Kidney (tissue), 22 donors: ENCODE measurements at places on chromosomes 3 and 15. TPM values are rescaled to one million over a fixed set of nuclear protein-coding genes. Genes with fewer than 3 reads are reported as not detected.

The GASK1A gene
- total RNA-seq, result 7.3 TPM

The GRM7 gene
- 0.16 TPM for total RNA-seq

The COL7A1 gene
- 13.1 TPM for total RNA-seq

The MYZAP gene
- total RNA-seq, result 3.3 TPM

The MAP6D1 gene
- total RNA-seq, result 1.5 TPM

The ARL8B gene
- 62.7 TPM for total RNA-seq

The TRH gene
- not detected for total RNA-seq

The PATL2 gene
- 2.1 TPM for total RNA-seq

DNA sequence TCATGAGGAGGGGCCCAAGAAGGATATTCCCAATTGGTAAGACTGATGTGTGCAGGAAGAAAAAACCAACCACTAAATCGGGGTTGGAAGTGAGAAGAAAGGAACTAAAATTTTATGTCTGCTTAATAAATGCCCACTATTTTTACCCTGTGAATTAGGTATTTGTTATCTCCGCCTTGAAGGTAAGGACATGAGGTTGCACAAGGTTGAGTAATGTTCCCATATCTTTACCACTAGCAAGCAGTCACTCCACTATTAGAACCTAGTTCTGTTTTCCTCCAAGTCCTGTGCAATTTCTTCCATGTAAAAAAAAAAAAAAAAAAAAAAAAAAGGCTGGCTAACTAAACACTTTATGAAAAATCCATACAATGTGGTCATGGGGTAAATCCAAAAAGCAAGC lies 318.5 kb upstream of the SLCO3A1 start:
- no peak for DNase-seq

DNA sequence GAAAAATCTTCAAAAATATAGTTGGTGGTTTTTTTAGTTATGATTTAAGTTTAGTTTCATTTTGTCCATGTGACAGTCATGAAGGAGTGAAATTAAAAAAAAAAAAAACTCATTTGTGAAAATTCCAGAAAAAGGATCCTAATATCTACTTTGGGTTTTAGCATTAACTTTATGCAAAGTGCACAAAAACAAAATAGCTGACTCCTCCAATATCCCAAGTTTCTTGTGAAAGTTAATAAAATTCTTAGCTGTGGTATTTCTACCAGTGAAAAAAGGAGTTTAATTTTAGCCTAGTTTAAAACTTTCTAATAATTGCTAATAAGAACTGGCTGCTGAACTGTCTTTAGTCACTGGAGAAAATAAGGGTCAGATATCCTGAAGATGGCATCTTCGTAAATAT lies 40.8 kb upstream of the RASA2 start:
- DNase-seq, result no peak

DNA sequence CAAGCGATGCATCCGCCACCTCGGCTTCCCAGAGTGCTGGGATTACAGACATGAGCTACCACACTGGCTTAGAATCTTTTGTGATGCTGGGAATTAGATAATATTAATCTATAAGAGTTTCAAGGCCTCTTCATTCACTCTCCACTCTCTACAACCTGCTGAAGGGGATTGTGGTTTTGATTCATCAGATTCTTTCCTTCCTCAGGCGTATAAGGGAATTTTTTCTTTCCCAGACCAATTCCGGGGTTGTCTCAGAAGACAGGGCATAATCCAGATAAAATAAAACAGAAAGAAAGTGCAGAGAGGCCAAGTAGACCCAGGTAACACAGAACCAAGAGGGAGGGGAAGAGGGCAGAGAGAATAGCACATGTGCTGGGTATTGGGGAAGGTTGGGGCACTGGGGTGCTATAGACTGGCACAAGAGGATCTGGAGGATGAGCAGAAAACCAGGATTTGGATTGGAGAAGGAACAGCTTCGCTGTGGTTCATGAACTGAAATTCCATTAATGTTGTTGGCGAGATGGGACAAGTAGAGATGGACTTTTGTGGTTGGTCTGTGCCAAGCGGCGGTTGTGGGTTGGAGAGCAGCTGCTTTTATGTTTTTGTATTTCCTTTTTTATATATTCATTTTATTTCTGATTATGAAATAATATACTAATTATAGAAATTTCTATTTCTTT lies 12.8 kb downstream of the ARL6IP5 start:
- no peak for DNase-seq

DNA sequence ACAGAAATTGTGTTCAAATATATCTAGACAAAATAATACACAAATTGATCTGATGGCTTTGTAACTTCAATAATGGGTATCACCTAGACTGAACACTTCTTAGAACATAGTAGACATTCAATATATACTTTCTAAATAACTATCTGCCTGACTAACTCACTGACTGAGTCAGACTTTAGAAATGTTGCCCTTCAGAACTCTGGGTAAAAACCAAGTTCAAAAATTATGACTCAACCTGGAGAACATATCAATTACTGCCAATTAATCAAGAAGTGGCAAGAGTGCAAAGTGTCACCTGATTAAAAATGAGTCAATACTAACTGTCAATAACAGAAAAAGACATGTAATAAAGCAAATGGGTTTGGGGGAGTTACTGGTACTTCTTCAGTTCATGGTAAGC lies 144.6 kb upstream of the TMCO5A start:
- no peak for DNase-seq

GRCh38 chr15:38843736-38844590 lies 279.3 kb upstream of the RASGRP1 start:
- DNase-seq, result no peak

GRCh38 chr3:150149651-150150051 lies 179.0 kb upstream of the PFN2 start:
- no peak for DNase-seq

DNA sequence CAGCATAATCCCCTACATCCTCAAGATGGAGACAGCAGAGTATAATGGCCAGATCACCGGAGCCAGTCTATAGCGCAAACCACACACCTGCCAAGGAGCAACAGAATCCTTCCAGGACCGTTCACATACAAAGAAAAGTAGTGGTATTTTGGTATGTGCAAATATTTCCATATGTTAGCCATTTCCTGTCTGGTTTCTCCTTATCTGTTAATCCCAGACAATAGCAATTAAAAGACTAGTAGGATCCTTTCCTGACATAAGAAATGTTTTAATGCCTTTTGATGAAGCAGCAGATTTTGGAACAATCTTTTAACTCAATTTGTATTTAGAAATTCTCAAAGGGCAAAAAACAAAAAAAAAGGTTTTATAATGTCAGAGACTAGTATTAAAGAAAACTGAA lies 22.2 kb downstream of the MRPS25 start:
- DNase-seq, result no peak

- DNase-seq, result no peak
Measured at GRCh38 chr15:87907676-87908446, 348.7 kb downstream of the NTRK3 start.

DNA sequence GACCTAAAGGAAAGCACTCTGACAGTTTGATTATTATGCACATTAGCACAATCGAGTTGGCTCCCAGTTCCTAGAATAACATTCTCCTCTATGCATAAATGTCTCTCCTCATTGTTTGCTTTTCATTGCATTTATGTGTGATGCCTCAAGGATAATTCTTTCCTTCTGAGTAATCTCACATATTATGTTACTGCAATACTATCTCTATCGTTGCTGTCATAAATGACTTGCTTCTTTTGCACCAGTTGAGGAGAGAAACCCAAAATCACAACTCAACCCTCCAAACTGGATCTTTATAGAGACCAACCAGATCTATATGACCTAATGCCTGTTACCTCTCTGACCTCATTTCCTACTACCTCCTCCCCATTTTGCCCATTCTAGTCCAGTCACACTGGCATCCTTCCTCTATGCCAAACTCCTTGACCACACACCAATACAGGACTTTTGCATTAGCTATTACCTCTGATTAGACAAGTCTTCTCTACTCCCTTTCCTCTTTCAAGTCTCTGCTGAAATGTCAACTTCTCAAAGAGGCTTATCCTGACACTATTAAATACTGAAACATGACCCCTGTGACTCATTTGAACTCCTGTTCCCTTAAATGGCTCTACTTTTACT lies 1026.0 kb downstream of the TUSC7 start:
- peak; percentile 19 for DNase-seq

DNA sequence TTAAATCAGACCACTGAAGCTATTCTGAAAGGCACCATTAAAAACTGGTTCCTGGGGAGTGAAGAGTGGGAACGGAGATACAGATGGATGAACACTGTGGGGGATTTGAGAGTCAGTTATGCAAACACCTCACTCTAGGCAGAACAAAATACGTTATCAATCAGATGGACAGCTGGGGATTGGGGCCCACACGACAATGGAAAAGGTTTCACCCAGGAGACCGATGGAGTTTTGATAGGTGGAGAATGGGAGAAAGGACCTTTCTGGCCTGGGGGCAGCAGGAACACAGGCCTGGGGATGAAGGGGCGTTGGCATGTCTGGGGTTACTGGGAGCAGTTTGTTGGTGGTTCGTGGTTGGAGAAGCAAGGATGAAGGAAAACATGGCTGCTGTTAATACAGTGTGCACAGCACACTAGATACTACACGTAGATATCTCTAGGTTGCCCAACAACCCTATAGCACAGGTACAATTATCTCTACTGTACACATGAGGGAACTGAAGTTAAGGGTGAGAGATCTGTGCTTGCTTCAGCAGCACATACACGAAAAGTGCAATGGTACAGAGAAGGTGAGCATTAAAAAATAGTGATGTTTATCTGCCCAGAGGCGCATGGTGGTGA lies 16.5 kb downstream of the ST6GAL1 start:
- DNase-seq, result peak; percentile 31

- DNase-seq, result peak; percentile 71
Measured at GRCh38 chr15:100849021-100849854, 30.4 kb upstream of the ALDH1A3 start.

GRCh38 chr3:62774221-62774620 lies 101.0 kb downstream of the CADPS start:
- no peak for DNase-seq

- DNase-seq, result peak; percentile 15
Measured at GRCh38 chr3:48187301-48187578, 977 bp downstream of the CDC25A start.
